ENCODE measurements at places on chromosomes 4 and X. TPM values are rescaled to one million over a fixed set of nuclear protein-coding genes. Genes with fewer than 3 reads are reported as not detected.

HSFX1 gene
- 3.4 TPM for total RNA-seq

PRDM5 gene
- total RNA-seq, result 57.6 TPM

GRPR gene
- total RNA-seq, result 1.8 TPM

TECRL gene
- total RNA-seq, result 1.2 TPM

LRAT gene
- total RNA-seq, result 7.0 TPM

TMEM31 gene
- total RNA-seq, result not detected

ETDB gene
- total RNA-seq, result not detected

BMP2K gene
- 90.1 TPM for total RNA-seq

CENPE gene
- total RNA-seq, result 8.0 TPM

SPIN2A gene
- 2.0 TPM for total RNA-seq

POU3F4 gene
- not detected for total RNA-seq

EDA gene
- total RNA-seq, result 9.0 TPM

KCNE5 gene
- 3.9 TPM for total RNA-seq

GRIA3 gene
- total RNA-seq, result 21.6 TPM

FAM9A gene
- total RNA-seq, result not detected

GAGE12J gene
- not detected for total RNA-seq

LONRF3 gene
- total RNA-seq, result 5.0 TPM
